ENCODE measurements at places on chromosomes 4 and X. TPM values are rescaled to one million over a fixed set of nuclear protein-coding genes. Genes with fewer than 3 reads are reported as not detected.

DNA sequence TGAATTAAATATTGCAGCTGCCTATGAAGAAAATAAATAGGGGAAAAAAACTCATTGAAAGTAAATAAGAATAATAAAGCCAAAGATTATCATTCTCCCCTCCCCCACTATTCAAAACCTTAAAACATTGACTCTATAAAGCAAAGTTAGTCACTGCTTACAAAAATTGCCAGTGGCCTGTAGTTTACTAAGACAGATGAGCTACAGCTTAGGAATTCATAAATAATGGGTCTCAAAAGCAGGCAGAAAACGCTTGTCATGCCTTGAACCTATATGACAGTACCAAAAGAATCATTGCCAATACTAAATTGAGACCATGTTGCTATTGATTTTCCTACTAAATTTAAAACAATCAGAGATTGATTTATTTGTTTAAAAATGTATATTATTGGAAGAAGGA lies 78.9 kb downstream of the SLC10A7 start:
- no peak for DNase-seq

DNA sequence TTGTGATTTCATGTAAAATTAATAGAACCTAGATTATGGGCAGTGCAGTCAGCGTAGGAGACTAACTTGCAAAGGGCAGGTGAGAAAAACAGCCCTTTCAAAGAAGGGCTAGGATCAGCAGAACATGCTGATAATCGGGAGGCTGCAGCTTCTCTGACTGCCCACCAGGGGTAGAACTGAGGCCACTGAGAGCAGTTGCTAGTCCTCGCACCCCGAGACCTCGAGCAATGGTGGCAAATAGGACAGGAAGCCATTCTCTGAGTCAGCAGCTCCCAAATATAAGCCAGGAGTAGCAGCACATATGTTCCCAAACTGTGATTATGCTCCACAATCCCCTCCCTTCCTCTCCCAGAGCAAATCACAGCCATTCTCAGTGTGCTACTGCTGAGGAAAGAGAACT lies 186.5 kb downstream of the MSL3 start:
- DNase-seq = no peak

DNA sequence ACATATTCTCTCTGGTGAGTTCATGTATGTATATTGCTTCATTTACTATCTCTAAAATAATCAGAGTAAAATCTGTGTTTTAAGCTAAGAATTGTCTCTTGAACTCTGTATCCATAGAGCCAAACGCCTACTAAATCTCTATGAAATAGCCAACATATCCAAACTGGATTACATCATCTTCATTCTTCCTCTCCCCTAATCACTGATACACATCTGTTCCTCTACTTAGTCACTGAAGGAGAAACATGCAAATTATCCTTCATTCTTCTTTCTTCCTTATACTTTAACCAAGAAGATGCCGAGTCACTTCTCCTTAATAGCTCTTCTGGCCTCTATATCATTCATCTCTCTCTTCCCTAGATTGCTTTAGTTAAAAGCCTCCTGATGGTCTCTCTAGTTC lies 630.4 kb upstream of the FTHL17 start:
- DNase-seq = no peak

DNA sequence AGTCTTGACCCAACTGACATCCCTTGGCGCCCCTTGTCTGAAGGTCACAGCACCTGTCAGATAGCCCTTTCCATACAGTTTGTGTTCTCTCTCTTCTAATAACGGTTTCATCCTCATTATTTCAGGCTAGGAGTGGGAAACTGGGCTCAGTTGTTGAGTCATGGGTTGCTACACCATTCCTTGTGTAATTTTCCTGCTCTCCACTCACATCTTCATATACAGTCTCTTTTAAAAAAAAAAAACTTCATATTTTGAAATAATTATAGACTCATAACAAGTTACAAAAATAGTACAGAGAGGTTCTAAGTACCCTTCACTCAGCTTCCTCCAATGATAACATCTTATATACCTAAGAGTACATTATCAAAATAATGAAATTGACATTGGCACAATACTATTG lies 60.2 kb upstream of the GRPR start:
- no peak for DNase-seq

Gene TMEM187
- 1.9 TPM for total RNA-seq

Gene XAGE1A
- not detected for total RNA-seq

Gene RBM46
- not detected for total RNA-seq

Gene DKK2
- 0.50 TPM for total RNA-seq
